Activated naive CD4-positive, alpha-beta T cell treated with Interleukin-2 at 50 U/mL for 16 hours (primary cell): ENCODE measurements at places on chromosomes 16 and 17.
A peak's percentile ranks its signal among the peaks of the same experiment; 100 is the strongest.

- DNase-seq = no peak
These were observed 89.1 kb downstream of the ELAC2 start for GRCh38 chr17:12928736-12929135.

- DNase-seq = no peak
These were observed 4.8 kb upstream of the SHISA9 start for GRCh38 chr16:12896562-12896961.

- DNase-seq = no peak
These were observed 467.7 kb downstream of the CDH11 start for GRCh38 chr16:64654178-64654577.

- no peak for DNase-seq
These were observed 16.8 kb upstream of the ZNF287 start for GRCh38 chr17:16585796-16586195.

GRCh38 chr17:67124450-67125148 lies 80.2 kb downstream of the CACNG1 start:
- no peak for DNase-seq

- DNase-seq = peak; percentile 42
These were observed 760 bp downstream of the SLFN12L start for GRCh38 chr17:35536664-35537171.

- DNase-seq = no peak
These were observed 6.5 kb upstream of the BAHCC1 start for GRCh38 chr17:81388612-81389367.

DNA sequence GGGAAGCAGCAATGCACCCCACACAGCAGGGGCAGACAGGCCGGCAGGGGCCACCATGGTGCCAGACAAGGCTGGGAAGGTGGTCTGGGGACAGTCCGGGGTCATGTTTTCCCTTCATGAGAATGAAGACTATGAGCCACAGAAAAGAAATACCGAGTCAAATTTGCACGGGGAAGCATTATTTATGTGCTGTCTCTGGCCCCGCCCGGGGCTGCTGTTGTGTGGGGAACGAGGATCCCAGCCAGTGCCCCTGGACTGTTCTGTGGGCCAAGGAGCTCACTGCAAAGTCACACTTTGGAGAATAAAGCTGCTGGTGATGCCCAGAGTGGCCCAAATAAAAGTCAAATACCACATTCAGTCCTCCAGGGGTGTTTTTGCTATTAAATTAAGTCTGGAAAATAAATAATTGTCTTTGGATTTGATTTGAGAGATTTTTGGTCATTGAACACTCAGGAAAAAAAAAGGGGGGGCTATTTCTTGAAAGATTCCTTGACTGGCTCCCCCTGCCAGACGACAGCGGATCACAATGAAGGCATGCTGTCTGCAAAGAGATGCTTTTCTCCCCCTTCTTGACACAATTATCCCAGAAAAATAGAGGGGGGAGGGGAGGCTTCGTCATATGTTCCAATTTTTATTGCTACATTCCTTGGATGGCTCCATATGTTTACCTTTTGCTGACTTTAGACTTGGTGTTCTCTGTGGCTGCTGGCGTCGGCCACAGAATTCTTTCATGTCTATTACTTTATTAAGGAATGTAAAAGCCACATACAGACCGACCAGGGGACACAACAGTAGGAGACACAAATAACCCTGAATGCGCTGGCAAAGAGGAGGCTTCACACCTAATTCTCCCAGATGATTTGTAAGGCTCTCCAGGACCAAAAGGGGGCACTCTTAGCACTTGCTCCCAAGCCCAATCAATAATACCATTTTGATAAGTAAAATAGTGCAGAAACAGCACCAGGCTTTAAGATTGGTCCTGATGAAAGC lies 27.1 kb upstream of the ANKFN1 start:
- DNase-seq = no peak

- DNase-seq = peak; percentile 92
These were observed at the start of gene COASY for GRCh38 chr17:42561897-42562387. TSS of gene COASY (plus strand) at chr17:42562148. CDS start at chr17:42562623, 475 bp downstream.

DNA sequence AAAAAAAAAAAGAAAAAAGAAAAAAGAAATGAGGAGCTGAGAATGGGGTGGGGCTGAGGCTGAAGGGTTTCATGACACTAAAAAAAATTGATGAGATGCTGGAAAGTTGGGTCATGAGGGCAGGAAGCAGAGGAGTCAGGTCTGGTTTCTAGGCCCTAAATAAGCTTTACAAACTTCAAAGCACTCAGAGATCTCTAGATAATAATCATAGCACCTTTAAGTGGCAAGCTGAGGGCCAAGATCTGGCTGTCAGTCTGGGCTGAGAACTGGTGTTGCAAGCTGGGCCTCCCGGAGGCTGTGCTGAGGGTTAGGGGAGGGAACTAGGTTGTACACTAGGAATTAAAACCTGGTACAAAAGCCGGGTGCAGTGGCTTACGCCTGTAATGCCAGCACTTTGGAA lies 6.4 kb downstream of the ZNF764 start:
- DNase-seq = peak; percentile 69

GRCh38 chr16:75197522-75198134 lies 9.3 kb downstream of the CTRB2 start:
- no peak for DNase-seq

DNA sequence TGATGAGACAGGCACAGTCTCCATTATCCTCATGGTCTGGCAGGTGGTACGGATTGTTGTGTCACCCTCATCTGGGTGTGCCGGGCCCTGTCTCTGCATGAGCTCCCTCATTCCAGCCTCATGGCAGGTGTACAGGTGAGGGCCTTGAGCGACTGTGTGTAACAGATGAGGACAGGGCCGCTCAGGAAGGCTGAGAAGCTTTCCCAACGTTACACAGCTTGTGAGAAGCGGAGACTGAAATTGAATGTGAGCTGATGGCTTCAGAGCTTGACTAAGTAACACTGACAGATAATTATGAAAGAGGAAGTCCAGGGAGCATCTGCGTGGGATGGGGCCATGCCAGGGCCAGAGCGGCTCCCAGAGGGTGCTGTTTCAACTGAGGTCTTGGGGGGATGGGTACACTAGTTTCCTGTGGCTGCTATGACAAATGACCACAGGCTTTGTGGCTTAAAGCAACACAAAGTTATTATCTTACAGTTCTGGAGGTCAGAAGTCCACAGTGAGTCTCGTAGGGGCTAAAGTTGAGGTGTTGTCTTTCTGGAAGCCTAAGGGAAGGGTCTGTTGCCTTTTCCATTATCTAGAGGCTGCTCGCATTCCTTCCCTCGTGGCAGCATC lies 36.7 kb downstream of the CMIP start:
- DNase-seq = no peak

- DNase-seq = no peak
These were observed 68.4 kb downstream of the SPAG9 start for GRCh38 chr17:51052235-51052634.

DNA sequence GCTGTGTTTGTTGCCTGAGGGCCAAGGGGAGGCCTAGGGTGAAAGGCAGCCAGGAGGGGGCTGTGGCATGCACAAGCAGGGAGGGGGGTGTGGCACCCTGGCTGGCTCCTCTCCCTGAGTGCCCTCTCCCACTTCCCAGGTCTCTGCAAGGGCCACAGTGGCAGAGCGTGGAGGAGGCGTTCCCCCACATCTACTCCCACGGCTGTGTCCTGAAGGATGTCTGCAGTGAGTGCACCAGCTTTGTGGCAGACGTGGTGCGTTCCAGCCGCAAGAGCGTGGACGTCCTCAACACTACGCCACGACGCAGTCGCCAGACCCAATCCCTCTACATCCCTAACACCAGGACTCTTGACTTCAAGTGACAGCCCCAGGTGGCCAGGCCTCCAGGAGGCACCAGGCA lies 3.5 kb upstream of the TCF25 start:
- DNase-seq = no peak

- DNase-seq = no peak
These were observed 54.8 kb downstream of the RPH3AL start for GRCh38 chr17:297758-298157.

GRCh38 chr17:35560703-35561102 lies at the start of gene SLFN14:
TSS of gene SLFN14 (minus strand) at chr17:35560819. CDS start at chr17:35558062, 2,757 bp downstream.
- DNase-seq = no peak

GRCh38 chr16:14132696-14133048 lies 61.6 kb downstream of the MRTFB start:
- no peak for DNase-seq

GRCh38 chr17:19720631-19721426 lies 4.4 kb upstream of the SLC47A2 start:
- DNase-seq = no peak

GRCh38 chr17:9427465-9428315 lies 147.9 kb downstream of the STX8 start:
- DNase-seq = no peak

DNA sequence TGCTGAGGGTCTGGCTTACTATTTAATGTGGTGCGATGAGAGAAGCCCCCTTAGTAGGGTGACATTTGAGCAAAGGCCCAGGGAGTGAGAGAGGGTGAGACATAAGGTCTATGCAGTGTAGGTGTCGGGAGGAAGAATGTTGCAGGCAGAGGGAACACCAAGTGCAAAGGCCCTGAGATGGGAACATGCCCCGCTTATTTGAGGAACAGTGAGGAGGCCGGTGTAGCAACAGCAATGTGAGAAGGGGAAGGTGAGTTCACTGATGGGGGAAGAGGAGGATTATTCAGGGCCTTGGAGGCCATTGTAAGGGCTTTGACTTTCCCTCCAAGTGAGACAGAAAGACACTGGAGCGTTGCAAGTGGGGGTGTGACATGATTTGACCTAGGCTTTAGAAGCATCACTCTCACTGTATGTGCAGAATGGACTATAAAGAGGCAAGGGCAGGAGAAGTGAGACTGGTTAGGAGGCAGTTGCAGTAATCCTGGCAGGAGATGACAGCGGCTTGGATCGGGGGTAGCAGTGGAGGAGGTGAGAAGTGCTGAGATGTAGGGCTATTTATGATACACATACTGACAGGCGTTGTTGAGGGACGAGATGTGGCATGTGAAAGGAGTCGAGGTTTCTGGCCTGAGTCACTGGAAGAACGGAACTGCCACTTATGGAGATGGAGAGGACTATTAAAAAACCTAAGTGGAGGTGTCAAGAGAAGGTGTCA lies 145.3 kb downstream of the SPECC1 start:
- DNase-seq = peak; percentile 14

GRCh38 chr17:19897903-19898302 lies 30.2 kb upstream of the ULK2 start:
- DNase-seq = no peak

DNA sequence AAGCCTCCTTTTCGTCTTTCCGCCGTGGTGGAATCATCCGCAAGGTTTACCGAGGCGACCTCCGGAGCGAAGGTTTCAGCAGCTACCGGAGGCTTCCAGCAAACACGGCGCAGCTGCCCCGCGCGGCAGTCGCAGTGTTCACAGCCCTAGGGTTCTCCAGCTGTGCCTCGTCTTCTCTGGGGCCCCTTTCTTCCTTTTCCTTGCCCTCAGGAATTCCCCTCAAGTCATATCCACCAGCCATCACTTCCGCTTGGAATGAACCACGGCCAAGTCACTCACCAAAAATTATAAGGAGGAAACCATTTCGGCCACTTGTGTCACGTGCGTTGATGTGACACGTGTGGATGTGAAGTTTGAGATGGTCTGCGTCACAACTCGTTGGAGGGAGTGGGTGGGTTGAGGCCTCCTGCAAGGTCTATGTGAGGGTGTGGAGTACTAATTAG lies 636 bp upstream of the ERN1 start:
- DNase-seq = peak; percentile 75

GRCh38 chr16:30974348-30974747 lies 10.7 kb upstream of the HSD3B7 start:
- DNase-seq = no peak

DNA sequence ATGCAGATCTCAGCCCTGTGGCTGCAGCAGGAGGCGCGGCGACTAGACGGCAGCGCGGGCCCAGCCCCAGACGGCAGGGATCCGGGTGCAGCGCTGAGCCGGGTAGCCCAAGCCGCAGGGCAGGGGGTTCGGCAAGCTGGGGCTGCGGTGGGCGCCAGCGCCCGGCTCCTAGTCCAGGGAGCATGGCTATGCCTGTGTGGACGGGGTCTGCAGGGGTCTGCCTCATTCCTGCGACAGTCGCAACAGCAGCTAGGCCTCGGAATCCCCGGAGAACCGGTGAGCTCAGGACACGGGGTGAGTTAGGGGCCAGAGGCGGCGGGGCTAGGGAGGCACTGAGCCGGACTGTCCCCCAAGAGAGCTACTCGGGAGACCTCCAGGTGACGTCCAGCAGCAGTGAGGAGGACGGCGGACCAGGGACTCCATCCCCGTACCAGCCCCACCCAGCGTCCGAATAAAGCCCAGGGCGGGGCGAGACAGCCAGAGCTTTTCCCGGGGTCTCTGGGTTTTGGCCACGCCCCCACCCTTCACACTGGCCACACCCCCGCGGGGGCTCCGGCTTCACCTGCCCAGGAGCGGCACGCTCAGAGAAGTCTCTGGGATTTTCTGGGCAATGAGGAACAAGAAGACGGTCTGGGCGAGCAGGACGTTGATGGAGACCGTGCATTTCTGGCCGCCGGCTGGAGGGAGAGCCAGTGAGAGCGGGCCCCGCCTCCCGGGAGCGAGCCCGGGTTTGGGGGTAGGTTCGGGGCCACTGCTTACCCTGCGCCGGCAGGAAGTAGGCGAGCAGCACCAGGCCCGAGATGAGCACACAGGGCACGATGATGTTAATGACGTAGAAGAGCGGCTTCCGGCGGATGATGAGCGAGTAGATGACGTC lies 1.1 kb downstream of the C17orf107 start:
- peak; percentile 52 for DNase-seq

GRCh38 chr17:47204722-47205418 lies 4.3 kb upstream of the MYL4 start:
- peak; percentile 26 for DNase-seq

DNA sequence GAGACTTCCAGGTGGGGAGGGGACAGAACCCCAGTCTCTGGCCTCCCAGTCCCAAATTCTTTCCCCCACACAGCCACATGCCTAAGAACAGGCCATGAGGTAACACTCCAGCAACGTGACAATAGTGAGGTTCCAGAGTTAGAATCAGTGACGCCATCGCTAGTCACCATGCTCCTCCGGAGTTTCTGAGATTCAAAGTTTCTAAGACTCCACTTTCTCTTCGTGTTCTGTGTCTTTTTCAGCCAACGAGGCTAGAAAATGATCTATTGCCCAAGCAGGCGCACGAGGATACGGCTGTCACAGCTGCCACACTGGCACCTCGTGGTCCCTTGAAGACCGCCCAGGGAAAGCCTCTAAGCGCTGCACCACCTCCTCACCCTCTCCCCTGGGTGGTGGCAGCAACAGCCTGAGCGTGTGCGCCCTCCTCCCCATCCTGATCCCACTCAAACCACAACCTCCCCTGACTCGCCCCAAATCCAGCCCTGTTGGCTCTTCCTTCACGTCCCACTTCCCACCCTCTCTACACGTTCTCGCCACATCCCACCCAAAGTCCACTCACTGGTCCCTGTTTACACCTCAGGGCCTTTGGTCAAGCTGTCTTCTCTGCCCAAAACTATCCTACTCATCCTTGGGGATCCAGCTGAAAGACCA lies 1.0 kb downstream of the MCRIP1 start:
- peak; percentile 66 for DNase-seq

- DNase-seq = peak; percentile 74
These were observed 652 bp upstream of the SLC25A19 start for GRCh38 chr17:75289832-75290337.

DNA sequence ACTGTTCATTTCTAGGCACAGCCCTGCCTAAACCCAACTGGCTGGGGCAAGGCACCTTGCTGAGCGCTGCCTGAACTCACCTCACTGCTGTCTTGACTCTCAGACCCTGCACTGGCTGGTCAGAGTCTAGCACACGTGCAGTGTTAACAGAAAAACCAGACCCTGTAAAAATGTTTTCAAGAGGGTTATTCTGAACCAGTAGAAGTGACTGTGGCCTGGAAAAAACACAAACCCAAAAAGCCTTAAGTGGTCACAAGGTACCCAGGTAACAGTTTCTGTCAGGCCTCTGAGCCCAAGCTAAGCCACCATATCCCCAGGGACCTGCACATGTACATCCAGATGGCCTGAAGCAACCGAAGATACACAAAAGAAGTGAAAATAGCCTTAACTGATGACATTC lies 6.1 kb upstream of the EIF4A3 start:
- DNase-seq = no peak
